CD8-positive, alpha-beta T cell (primary cell): ENCODE measurements at places on chromosomes 1 and 21.

DNA sequence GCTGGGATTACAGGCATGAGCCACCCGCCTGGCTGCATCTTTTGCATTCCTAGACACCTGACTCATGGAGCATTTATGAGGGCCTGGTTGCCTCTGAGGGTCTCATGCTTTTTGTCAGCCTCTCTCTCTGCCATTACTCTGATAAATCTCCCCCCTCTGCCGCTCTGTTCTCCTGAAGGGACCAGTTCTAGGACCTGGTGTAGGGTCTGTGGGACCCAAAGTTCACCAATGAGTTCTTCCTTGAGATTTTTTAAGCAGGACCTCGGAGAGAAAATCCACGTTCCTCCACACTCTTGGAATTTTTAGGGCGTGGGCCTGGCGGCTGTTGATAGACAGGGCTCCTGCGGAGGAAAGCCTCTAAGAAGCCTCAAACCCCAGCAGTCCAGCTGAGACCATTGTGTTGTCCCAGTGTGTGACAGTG lies 91.9 kb upstream of the ERRFI1 start:
- DNase-seq = no peak

DNA sequence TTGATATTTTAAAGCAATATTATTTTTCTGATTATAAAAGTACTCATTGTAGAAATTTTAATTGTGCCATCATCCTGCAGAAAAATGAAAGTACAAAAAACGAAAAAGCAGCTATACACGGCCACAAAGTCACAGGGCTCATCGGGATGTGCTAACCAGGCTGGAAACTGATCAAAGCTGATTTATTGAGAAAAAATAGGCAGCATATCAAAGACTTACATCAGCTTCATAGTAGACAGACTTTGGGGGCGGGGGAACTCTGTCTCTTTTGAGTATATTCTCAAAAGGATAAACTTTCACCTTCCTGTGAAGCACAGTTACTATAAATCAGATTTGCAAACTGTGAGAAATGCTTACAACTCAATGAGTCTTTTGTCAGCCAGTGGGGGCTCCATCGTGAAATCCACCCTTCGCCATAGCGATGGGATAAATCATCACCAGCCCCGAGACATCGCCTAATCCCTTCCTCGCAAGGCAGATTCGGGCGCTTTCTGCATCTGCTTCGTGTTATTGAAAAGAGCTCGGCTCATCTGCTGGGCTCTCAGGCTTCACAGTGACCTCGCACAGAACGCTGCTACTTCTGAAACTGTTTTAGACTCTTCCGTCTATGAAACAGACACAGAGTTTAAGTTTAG lies 69.2 kb upstream of the ERG start:
- DNase-seq = no peak

GRCh38 chr21:14453339-14454015 lies 70.5 kb upstream of the HSPA13 start:
- DNase-seq = no peak

DNA sequence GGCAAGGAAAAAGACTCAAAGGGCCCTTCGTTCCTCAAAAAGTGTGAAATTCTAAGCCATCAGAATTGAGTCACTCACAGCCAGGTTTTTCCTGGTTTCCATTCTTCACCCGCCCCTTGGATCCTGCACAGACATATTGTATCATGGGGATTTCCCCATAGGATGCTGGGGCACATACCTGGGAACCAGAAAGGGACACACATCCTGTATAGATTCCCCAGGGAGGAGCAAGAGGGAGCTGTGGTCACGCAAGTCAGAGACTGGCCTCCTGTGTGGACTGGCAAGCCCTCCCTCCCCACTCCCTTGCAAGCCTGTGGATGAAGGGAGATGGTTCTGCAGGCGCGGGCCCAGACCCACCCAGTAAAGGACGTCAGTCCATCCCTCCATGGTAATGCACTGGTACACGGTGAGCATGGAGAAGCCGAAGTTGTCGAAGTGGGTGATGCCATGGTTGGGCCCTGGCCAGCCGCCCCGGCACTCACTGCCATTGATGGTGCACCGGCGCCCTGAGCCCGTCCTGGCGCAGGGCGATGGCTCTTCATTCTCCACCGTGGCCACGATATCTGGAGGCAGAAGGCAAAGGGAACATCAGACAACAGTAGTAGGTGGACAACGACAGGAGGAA lies 23.2 kb downstream of the CACNA1S start:
- DNase-seq = no peak

- DNase-seq = no peak
Observed at GRCh38 chr1:201329801-201330200, 46.5 kb downstream of the PKP1 start.

DNA sequence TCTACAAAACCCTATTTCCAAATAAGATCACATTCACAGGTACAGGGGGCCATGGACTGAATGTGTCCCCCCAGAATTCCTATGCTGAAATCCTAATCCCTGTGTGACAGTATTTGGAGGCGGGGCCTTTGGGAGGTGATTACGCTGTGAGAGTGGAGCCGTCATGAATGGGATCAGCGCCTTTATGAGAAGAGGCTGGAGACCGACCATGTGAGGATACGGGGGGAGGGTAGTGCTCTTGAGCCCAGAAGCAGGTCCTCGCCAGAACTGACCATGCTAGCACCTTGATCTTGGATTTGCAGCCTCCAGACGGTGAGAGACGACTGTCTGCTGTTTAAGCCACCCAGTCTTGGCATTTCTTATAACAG lies 23.8 kb upstream of the KIF26B start:
- DNase-seq = no peak

- DNase-seq = no peak
Observed at GRCh38 chr1:204997591-204998355, 45.2 kb upstream of the CNTN2 start.
